Stomach (tissue), 19 donors: ENCODE measurements at places on chromosomes 12 and 14. TPM values are rescaled to one million over a fixed set of nuclear protein-coding genes. Genes with fewer than 3 reads are reported as not detected.

RIMBP2 gene
- polyA plus RNA-seq, result 0.75 TPM

PCED1B gene
- 2.1 TPM for polyA plus RNA-seq

ZCRB1 gene
- polyA plus RNA-seq, result 97.5 TPM

CCDC38 gene
- polyA plus RNA-seq, result not detected

TSPAN9 gene
- 9.4 TPM for polyA plus RNA-seq

CCDC177 gene
- 0.03 TPM for polyA plus RNA-seq

KRT82 gene
- polyA plus RNA-seq, result not detected

FAM222A gene
- polyA plus RNA-seq, result 5.4 TPM

DNA sequence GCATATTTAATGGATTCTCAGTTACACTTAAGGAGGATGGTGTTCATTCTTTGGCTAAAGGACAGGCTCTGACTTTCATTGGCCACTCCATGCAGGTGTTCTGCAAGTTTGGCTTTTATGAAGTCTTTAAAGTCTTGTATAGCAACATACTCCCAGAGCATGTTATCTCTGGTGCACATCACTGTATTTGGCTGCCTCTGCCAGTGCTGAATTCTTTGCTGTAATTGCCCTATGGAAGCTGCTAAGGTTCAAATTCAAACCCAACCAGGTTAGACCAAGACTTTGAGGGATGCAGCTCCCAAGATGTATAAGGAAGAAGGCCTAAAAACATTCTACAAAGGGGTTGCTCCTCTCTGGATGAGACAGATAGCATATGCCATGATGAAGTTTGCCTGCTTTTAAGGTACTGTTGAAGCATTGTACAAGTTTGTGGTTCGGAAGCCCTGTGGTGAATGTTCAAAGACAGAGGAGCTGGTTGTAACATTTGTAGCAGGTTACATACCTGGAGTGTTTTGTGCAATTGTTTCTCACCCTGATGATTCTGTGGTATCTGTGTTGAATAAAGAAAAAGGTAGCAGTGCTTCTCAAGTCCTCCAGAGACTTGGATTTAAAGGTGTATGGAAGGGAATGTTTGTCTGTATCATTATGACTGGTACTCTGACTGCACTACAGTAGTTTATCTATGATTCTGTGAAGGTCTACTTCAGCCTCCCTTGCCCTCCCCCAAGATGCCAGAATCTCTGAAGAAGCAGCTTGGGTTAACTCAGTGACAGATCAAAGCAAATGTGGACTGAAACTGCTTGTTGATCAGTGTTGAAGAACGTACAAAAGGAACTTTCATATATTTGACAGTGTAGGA lies 19.4 kb downstream of the TMEM116 start:
- peaks cover 39% of the 10 kb centered on the region for H3K4me1 ChIP-seq
- H3K27ac ChIP-seq, result no peak overlapping the region
- no peaks in the 10 kb centered on the region for H3K27me3 ChIP-seq
- peak; percentile 10 for DNase-seq

DNA sequence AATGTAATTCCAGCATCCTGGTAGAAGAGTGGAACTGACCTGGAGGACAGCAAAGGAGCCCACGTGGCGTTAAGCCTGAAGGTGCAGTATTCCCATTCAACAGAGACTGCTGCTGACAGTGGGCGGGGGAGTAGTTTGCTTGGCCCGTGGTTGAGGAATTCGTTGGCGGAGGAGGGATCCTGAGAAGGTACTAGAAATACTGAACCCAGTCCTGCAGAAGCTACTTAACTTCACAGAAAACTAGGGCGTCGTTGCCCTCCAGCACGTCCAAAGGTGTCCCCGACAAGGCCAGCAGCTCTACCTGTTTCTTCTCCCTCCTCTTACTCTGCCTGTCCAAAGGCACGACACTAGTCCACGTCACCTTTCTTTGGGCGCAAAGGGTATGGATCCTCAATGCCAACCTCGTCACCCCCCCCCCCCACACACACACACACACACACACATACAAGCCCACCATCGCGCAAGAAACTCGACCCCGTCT lies 303 bp downstream of the PUS7L start:
- H3K27ac ChIP-seq, result peak overlapping the region; percentile 95
- H3K36me3 ChIP-seq, result no peaks in the 10 kb centered on the region
- DNase-seq, result peak; percentile 67
- no peaks in the 10 kb centered on the region for H3K27me3 ChIP-seq
- H3K4me3 ChIP-seq, result peak overlapping the region; percentile 70

GRCh38 chr14:64889352-64889751 lies 9.6 kb upstream of the SPTB start:
- peaks cover 33% of the 10 kb centered on the region for H3K27me3 ChIP-seq
- DNase-seq, result no peak
- no peak overlapping the region for H3K4me3 ChIP-seq
- H3K36me3 ChIP-seq, result no peaks in the 10 kb centered on the region
- no peak overlapping the region for H3K27ac ChIP-seq
- no peaks in the 10 kb centered on the region for H3K4me1 ChIP-seq

DNA sequence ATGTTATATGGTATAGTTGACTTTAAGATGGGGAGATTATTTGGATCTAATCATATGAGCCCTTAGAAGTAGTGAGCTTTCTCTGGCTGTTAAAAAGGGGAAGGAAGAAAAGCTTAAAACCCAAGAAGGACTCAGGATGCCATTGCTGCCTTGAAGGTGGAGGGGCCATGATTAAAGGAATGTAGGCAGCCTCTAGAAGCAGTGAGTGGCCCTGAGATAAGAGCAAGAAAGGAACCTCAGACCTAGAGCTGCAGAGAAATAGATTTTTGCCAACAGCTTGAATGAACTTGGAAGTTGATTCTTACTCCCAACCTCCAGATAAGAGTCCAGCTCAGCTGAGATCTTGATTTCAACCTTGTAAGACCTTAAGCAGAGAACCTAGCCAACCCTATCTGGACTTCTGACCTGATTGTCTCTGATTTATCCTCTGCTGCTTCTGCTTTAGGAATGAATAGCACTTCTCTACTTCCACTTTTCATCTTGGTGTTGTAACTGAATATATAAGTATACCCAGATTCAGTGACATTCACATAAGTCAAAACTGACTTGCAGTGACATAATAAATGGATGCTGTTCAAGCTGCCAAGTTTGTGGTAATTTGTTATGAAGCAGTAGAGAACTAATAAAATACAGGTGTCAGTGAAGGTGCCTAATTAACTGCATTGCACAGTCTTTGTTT lies 33.5 kb downstream of the RAD51B start:
- no peaks in the 10 kb centered on the region for H3K36me3 ChIP-seq
- H3K27me3 ChIP-seq, result no peaks in the 10 kb centered on the region
- no peak for DNase-seq
- no peak overlapping the region for H3K4me3 ChIP-seq
- H3K4me1 ChIP-seq, result no peaks in the 10 kb centered on the region

GRCh38 chr14:52365071-52365470 lies 51.0 kb downstream of the PTGER2 start:
- H3K4me1 ChIP-seq, result no peaks in the 10 kb centered on the region
- DNase-seq, result peak; percentile 29
- H3K27ac ChIP-seq, result peak overlapping the region; percentile 36
- no peak overlapping the region for H3K4me3 ChIP-seq

- H3K4me3 ChIP-seq, result no peak overlapping the region
- DNase-seq, result no peak
- H3K27me3 ChIP-seq, result no peaks in the 10 kb centered on the region
- H3K27ac ChIP-seq, result no peak overlapping the region
- no peaks in the 10 kb centered on the region for H3K4me1 ChIP-seq
Observed at GRCh38 chr12:67852701-67853100, 136.5 kb upstream of the IFNG-AS1 start.

GRCh38 chr14:36279306-36280190 lies 40.9 kb downstream of the MBIP start:
- no peak for DNase-seq
- H3K27ac ChIP-seq, result no peak overlapping the region
- H3K36me3 ChIP-seq, result no peaks in the 10 kb centered on the region
- H3K4me1 ChIP-seq, result no peaks in the 10 kb centered on the region
- H3K27me3 ChIP-seq, result peaks cover 2% of the 10 kb centered on the region

- H3K36me3 ChIP-seq, result no peaks in the 10 kb centered on the region
- DNase-seq, result no peak
- no peaks in the 10 kb centered on the region for H3K27me3 ChIP-seq
- no peak overlapping the region for H3K27ac ChIP-seq
- no peak overlapping the region for H3K4me3 ChIP-seq
Observed at GRCh38 chr12:2129076-2129475, 76.3 kb downstream of the CACNA1C start.

DNA sequence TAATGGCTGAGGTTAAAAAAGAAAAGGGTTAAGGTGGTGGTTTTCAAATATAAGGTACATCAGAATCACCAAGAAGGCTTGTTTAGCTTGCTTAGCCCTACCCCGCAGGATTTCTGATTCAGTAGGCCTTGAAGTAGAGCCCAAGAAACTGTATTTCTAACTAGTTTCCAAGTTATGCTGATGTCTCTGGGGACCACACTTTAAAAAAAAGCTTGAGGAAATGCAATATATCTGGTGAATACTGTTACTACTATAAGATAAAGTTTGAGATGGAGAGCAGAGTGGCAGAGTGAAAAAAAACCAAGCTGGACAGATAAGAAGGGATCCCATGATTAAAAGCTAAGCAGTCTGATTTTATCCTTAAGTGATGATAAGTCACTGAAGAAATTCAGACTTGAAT lies 18.3 kb upstream of the GXYLT1 start:
- H3K36me3 ChIP-seq, result peaks cover 27% of the 10 kb centered on the region
- no peaks in the 10 kb centered on the region for H3K27me3 ChIP-seq
- no peaks in the 10 kb centered on the region for H3K4me1 ChIP-seq
- H3K27ac ChIP-seq, result no peak overlapping the region
